T-helper 17 cell (primary cell): ENCODE measurements at places on chromosomes 4 and X.

GRCh38 chr4:138959097-138959815 is 56.3 kb upstream of the NOCT start:
- no peak for DNase-seq

DNA sequence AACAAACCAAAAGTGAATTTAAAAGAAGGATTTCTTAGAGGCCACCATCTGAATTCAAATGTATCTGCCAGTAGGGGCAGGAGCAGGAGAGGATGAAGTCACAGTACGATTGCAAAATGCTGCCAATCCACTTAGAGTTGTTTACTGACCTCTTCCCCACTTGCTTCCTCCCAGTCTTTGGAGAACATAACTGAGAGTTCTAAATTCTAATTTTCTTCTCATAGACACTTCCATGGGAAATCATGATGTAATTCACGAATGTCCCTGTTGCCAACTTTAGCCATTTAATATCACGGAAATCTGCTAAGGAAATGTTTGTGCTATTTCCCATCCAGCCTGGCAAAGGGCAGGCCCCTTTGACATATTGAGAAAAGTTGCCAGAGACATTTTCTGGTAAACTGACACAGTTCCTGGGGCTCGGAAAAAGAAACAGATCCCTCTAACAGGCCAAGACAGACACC is 33.6 kb upstream of the NOCT start:
- no peak for DNase-seq

- DNase-seq, result no peak
Measured at GRCh38 chr4:81611221-81611620, 139.5 kb upstream of the RASGEF1B start.

GRCh38 chr4:95898226-95898625 is 58.3 kb downstream of the PDHA2 start:
- DNase-seq, result no peak

GRCh38 chrX:34559325-34559724 is 97.8 kb downstream of the TMEM47 start:
- no peak for DNase-seq
